ENCODE measurements at places on chromosomes 7 and 10.

DNA sequence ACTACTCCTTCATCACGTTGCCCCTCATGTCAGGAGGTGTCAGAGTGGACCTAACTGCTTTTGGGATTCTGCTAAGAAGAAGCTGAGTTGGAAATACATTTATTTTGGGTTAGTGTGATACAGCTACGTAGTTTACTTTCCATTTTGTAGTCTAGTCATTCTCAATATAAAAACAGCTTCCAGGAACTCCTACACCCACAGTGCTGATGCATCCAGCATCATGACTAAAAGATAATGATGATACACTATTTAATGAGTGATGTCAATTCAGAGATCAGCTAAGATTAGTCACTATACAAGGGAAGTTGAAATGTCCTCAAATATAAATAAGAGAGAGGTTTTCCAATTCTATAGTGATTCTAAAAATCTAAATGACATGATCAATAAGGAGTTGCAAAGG is 264.2 kb upstream of the SLC26A5 start:
- DNase-seq, result no peak

DNA sequence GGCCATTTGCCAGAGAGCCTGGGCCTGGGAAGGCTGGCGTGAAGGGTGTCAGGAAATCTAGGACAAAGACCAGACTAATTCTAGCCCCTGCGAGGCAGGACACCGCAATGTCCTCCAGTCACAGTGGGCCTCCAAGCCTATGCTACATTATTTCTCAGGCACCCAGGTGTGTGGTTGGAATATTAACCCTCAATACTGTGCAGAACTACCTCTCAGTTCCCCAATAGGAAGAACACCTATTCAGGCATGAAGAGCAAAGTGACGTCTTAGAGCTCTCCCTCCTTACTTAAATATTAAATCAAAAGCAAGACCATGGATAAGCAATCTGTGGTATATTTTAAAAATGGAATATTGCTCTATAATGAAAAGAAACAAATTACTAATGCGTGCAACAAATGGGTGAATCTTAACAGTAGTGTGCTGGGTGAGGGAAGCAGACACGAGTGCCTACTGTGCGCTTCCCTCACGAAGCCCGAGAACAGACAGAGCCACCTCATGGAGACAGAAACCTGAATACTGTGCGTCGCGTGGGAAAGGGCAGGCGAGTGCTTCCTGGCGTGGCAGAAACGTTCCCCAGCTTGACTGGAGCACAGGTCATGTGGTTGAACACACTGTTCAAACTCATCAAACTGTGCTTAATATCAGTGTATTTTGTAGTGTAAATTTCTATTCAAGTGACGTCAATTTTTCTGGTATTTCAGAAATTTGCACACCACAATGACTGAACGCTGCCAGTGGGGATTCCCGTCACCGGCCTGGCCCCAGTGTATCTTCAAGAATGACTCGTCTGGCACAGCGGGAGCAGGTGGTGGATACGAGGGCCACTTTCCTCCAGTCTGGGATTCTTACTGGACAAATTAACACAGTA is 15.5 kb upstream of the PTPRN2 start:
- DNase-seq, result no peak

DNA sequence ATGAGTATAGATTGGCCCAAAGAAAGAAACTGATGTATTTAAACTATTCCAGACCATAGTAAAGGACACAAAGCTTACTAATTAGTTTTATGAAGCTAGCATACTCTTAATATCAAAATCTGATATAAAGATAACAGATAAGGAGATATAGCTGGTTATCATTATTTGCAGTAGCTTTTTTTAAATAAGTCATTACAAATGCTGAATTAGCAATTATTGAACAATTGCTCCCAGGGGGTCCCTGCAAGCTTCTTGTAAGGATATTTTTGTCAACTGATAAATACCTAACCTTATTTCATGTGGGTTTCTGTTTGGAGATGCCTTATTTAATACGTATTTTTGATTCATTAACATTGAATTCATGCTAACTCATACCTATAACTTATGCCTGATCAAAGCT is 99.0 kb downstream of the RAB18 start:
- DNase-seq, result no peak

GRCh38 chr7:101154693-101155102 is 422 bp downstream of the AP1S1 start:
- DNase-seq, result no peak

- no peak for DNase-seq
Observed at GRCh38 chr7:55432939-55433784, 68.0 kb downstream of the LANCL2 start.

Data from stimulated activated CD4-positive, alpha-beta T cell treated with anti-CD3 and anti-CD28 coated beads, Interleukin-12 subunit alpha, Interleukin-12 subunit beta, amount 100 ng/mL, for 24 hours (primary cell).